Esophagus mucosa (tissue), 1 donor: ENCODE measurements at places on chromosomes 16 and 17. TPM values are rescaled to one million over a fixed set of nuclear protein-coding genes. Genes with fewer than 3 reads are reported as not detected.

SNX20 gene
- 0.76 TPM for total RNA-seq

ADORA2B gene
- 13.1 TPM for total RNA-seq

ALOX15B gene
- total RNA-seq = 121 TPM

- no peak for ATAC-seq
Measured at GRCh38 chr17:21194226-21194625, 19.7 kb downstream of the TMEM11 start.

DNA sequence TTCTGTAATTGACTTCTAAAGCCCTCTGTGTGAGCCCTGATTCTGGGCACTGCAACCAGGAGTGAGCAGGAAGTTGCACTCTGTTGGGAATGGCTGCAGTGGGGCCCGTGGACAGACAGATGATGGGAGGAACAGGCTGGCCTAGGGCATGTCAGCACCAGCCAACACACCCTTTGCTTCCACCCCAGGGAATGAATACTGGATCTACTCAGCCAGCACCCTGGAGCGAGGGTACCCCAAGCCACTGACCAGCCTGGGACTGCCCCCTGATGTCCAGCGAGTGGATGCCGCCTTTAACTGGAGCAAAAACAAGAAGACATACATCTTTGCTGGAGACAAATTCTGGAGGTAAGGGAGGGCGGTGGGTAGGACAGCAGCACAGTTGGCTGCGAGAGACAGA, 10.8 kb upstream of the LPCAT2 start:
- no peak for ATAC-seq

DNA sequence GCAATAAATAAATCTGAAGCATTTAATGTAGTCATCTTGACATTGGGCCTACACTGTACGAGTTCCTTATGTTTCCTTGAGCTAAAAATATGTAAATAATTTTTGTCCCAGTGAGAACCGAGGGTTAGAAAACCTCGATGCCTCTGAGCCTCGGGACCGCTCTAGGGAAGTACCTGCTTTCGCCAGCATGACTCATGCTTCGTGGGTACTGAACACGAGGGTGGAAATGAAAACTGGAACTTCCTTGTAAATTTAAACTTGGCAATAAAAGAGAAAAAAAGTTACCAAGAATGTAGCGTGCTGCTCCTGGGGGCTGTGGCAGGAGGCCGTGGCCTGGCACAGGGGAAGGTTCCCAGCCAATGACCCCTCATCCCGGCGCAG, 74.1 kb downstream of the SOCS1 start:
- ATAC-seq = peak; percentile 49

DNA sequence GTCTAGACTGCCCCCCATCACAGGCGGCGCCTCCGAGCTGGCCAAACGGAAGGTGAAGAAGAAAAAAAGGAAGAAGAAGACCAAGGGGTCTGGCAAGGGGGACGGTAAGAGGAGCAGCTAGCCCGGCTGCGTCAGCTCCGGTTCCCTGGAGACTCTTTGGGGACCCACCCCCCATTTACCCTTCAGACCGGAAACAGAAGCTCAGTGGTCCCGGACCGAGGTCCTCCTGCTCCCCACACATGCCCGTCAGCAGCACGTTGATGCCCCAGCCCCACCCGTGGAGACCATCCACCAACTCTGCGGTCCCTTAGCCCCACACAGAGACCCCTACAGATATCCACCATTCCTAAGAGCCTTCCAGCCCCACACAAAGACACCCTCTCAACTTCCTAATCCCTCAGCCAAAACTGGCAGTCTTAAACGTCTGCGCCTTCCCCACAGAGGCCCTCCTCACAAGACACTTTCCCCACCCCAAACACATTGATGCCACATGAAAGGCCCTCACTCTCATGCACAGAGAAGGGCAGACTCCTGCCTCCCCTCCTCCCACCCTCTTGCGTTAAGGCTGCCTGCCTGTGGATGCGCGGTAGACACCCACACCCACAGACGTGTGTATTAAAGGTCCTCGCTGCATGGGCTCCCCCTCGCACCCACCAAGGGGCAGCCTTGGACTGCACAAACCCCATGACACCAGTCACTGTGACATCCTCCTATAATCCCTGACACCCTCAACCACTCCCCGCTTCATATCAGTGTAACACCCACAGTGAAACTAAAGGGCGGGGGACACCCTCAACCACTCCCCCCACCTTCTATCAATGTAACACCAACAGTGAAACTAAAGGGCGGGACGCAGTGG, 58.2 kb upstream of the RPH3AL start:
- ATAC-seq = peak; percentile 9
